ENCODE measurements at places on chromosomes 12 and 14.

- DNase-seq, result no peak
Measured at GRCh38 chr14:92225731-92226130, 97.2 kb upstream of the SLC24A4 start.

DNA sequence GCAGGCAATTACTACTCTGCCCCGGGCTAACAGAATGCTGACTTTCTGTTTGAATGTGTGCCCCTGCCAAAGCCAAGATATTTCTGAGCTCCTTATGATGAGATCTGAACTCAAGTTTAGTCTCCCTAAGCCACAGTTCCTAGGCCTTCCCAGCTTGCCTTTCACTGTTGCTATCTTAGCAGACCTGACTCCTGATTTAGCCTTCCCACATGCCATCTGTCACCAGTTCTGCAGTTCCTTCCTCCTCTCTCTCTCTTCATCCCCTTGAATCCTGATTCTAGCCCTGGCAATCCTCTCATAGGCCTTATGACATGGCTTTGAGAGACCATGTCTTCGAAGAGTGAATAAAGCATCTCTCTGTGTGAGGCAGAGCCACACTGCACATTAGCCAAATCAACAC lies 12.5 kb upstream of the SAMD4A start:
- DNase-seq, result no peak

DNA sequence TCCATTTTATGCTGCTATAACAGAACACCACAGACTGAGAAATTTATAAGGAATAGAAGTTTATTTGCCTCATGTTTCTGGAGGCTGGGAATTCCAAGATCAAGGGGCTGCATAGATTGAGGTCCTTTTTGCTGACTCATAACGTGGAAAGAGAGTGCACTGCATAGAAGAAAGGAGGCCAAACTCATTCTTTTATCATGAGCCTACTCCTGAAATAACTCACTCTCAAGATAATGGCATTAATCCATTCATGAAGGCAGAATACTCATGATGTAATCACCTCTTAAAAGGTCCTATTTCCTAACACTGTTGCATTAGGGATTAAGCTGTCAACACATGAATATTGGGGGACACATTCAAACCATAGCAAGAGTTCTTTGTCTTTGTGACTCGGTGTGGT lies 60.0 kb upstream of the FBXO33 start:
- DNase-seq, result no peak

GRCh38 chr14:22549981-22550673 lies 38.9 kb downstream of the DAD1 start:
- DNase-seq, result peak; percentile 43

DNA sequence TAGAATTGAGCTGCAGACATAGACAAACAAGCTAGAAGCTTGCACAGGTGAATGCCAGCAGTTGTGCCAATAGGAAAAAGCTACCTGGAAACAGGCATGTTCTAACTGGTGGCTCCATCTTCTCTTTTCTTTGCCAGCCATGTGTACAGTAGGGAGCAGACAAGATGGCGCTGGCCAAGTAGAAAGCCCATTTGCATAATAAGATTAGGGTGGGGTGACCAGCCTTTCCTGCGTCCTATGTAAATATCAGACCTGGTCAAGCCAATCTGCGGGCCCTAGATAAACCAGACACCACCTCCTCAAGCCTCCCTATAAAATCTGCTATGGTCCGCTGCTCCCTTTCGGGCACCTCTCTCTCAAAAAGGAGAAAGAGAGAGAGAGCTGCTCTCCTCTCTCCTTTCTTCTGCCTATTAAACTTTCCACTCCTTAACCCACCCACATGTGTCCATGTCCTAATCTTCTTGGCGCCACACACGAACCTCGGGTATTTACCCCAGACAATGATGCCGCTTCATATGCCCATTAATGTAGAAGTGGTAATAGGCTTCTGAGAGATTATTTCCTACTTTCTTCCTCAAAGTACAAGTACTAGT lies 201.0 kb downstream of the SLC25A21 start:
- DNase-seq, result no peak

DNA sequence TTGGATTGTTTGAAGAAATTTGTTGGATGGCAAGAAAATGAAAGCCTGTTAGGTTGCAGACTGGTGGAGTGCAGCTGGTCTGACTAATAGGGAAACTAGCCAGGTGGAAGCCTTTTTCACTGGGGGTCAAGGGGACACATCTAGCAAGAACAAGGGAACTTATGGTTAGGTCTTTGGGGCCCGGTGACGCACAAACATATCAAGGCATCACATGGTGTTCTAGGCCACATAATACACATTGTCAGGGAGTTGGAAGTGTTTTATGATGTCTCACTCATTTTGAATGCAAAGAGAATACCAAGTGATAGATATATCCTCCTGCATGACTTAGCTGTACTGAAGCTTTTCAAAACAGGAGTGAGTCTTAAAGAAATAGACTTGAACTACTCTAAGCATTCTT lies 351.2 kb downstream of the KCNH5 start:
- DNase-seq, result no peak

DNA sequence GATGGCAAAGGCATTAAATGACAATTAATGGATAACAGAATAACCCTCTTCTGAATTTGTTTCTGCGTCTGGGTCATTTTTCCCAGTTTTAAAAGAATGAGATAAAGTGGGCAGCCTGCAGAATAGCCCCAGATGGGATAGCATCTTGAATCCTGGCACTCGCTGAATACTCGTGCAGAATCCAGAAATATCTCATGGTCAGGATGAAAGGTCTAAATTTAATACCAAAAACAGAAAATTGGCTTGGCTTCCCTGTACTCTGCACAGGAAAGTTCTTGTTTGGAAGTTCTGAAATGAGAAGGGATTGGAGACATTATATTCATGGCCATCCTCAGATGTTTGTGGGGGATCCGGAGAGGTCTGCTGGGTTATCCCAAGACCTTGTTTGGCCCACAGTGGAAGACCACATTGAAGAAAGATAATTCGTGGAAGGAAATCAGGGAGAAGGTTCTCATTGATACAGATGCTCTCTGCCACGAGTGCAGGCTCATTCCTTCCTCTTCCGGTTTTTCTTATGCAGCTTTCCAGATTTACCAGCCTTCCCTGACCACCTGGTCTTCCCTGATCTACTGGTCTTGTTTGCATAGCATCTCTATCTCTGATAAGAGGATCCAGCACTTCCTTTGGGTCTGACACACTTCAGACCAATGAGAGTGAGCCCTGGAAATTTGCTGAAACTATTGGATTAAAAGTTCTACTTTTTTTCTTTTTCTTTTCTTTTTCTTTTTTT lies 6.0 kb upstream of the IFT81 start:
- no peak for DNase-seq

DNA sequence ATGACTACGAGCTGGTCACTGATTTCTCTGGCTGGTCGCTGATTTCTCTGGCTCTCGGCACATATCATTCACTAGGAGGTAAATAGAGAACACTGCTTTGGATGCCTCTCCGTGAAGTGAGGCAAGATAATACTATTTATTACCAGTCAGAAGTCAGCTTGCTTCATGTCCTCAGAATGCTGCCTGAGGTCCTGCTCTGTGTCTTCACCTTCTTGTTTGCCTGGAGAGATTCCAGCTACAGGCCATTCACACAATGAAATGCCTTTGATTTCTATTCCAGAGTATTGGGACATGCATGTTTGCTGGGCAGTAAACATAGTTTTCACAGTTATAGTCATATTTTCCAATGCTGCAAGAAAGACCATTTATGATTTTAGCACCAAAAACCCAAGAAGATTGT lies 106.7 kb downstream of the AEBP2 start:
- no peak for DNase-seq

- DNase-seq, result no peak
Measured at GRCh38 chr14:65302571-65303189, 109.8 kb upstream of the FUT8 start.

GRCh38 chr14:96961895-96962294 lies 164.7 kb downstream of the VRK1 start:
- no peak for DNase-seq

GRCh38 chr12:91058786-91059185 lies 962 bp upstream of the KERA start:
- DNase-seq, result no peak

- DNase-seq, result no peak
Measured at GRCh38 chr14:63174760-63175191, 29.5 kb upstream of the RHOJ start.

DNA sequence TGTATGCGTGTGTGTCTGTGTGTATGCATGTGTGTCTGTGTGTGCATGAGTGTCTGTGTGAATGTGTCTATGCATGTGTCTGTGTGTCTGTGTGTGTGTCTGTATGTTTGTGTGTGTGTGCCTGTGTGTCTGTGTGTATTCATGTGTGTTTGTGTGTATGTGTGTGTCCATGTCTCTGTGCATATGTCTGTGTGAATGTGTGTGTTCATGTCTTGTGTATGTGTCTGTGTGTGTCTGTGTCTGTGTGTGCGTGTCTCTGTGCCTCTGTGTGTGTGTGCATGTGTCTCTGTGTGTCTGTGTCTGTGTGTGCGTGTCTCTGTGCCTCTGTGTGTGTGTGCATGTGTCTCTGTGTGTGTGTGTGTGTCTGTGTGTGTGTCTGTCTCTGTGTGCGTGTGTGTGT lies 82.4 kb downstream of the NINJ2 start:
- no peak for DNase-seq

DNA sequence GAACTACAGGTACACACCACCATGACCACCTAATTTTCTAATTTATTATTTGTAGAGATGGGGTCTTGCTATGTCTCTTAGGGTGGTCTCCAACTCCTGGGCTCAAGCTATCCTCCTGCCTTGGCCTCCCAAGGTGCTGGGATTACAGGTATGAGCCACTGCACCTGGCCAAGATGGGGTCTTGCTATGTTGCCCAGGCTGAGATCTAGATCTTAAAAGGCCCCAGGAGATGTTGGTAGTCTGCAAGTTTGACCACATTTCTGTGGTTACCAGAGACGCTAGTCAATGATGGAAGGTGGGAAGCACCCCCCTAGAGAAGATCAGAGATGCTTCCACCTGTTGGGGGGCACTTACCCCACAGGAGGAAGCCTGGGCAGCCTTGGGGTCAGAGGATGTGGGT lies 34.7 kb downstream of the FOXN4 start:
- no peak for DNase-seq

GRCh38 chr14:99879401-99880295 lies 86.4 kb downstream of the EML1 start:
- DNase-seq, result no peak

DNA sequence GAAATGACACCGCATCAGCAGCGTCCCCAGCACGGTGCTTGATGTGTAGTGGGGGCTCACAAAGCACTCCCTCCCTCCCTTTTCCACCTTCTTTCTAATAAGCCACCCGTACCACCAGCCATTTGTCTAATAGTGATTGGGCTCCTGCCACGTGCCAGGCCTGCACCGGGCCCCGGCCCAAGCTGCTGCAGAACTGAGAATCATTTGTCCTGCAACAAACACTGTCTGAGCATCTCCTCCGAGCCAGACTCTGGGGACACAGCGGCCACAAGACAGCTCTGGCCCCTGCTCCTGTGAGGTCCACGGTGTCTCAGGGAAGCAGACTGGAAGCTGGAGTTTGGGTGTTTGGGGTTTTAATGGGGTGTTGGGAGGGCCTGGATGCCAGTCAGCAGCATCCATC lies 43.9 kb downstream of the MVK start:
- DNase-seq, result no peak

DNA sequence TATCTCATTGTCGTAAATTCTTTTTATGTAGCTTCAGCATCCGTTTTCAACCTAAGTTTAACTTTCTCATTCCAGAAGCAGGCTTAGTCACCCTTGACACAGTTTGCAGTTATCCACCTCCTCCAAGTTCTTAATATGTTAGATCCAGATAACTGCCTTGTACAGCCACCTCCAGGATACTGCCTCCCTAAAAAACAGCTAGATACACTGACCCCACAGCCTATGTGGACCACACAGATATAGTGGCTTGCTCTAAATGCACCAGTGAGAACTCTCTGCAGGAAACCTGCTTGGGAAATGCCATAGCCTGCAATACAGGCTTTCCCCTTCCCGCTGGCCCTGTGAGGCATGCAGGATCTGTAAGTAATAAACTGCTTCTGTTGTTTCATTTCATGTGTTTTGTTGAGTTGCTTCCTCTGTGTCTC lies 11.1 kb upstream of the RTL1 start:
- no peak for DNase-seq

- no peak for DNase-seq
Measured at GRCh38 chr14:72590577-72590976, 303.3 kb downstream of the DPF3 start.

GRCh38 chr14:53881161-53881871 lies 75.3 kb downstream of the BMP4 start:
- no peak for DNase-seq

DNA sequence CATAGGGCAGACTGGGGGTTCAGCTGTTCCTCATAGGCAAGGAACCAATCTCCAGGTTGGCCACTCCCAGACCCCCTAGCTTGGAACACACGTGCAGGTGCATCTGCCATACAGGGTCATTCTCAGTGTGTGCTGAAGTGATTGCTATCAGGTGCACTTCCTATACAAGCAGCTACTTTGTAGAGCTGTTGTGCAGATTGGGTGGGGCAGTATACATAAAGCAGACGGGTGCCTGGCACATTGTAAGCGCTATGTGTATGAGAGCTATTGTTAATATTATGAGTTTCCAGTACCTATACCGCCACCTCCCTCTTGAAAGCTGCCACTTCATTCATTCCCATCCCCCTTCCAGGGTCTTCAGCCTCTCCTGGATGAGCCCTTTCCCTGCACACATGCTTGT lies 17.3 kb downstream of the IRF2BPL start:
- DNase-seq, result no peak

GRCh38 chr12:107776171-107776570 lies 1.7 kb downstream of the ASCL4 start:
- DNase-seq, result no peak

- no peak for DNase-seq
Measured at GRCh38 chr14:34755215-34755614, 40.8 kb upstream of the CFL2 start.

GRCh38 chr12:50862316-50862715 lies 19.6 kb downstream of the TMPRSS12 start:
- no peak for DNase-seq

DNA sequence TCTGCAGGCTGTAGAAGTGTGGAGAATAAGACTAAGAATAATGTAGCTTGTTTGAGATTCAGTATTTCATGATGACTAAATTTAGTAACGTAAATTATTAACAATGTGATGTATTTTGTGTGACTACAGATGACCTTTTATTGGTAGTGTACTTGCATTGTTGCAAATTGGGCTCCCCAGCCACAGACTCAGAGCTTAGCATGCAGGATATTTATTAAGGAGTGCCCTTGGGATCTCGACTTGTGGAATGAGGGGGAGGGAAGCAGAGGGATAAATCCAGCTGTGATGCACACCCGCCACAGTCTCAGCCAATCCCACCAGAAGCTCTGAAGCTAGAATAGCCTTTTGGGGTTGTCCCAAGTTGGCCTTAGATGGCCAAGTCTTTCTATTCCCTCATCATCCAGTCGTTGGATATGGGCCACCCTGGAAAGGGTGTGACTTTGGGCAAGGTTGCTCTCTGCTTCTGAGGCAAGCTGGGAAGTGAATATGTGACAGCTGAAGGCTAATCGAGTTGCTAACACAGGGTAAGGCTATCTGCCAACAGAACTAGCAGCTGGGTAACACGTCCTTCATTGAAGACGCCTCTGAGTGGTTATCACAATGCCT lies 42.1 kb upstream of the USP44 start:
- no peak for DNase-seq

GRCh38 chr12:63224396-63224795 lies 73.4 kb upstream of the AVPR1A start:
- DNase-seq, result no peak

GRCh38 chr14:96614481-96614881 lies 112.3 kb downstream of the PAPOLA start:
- no peak for DNase-seq

- DNase-seq, result no peak
Measured at GRCh38 chr12:3263939-3264922, 187.1 kb downstream of the TSPAN9 start.

- no peak for DNase-seq
Measured at GRCh38 chr12:122350141-122350848, 72.2 kb downstream of the CLIP1 start.
